Activated T-cell treated with anti-CD3 and anti-CD28 coated beads for 1 hour (primary cell): ENCODE measurements at places on chromosomes 11 and 22.

DNA sequence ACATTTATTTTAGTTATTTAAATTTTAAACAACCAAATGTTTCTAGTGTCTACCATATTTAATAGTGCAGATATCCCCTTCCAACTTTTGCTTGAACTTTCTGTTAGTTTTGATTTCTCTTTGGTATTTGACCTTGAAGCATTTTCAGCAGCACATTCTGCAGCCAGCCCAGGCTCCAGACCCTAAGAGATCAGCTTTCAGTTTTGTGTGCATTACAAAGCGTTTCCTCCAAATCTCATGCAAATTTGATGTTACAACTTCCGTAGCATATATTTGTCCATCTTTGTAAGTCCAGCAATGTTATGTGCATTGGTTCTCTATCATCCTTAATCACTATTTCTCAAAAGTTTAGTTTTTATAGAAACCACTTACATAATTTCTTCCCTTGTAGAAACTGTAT, 14.6 kb upstream of the SERGEF start:
- no peak for DNase-seq

DNA sequence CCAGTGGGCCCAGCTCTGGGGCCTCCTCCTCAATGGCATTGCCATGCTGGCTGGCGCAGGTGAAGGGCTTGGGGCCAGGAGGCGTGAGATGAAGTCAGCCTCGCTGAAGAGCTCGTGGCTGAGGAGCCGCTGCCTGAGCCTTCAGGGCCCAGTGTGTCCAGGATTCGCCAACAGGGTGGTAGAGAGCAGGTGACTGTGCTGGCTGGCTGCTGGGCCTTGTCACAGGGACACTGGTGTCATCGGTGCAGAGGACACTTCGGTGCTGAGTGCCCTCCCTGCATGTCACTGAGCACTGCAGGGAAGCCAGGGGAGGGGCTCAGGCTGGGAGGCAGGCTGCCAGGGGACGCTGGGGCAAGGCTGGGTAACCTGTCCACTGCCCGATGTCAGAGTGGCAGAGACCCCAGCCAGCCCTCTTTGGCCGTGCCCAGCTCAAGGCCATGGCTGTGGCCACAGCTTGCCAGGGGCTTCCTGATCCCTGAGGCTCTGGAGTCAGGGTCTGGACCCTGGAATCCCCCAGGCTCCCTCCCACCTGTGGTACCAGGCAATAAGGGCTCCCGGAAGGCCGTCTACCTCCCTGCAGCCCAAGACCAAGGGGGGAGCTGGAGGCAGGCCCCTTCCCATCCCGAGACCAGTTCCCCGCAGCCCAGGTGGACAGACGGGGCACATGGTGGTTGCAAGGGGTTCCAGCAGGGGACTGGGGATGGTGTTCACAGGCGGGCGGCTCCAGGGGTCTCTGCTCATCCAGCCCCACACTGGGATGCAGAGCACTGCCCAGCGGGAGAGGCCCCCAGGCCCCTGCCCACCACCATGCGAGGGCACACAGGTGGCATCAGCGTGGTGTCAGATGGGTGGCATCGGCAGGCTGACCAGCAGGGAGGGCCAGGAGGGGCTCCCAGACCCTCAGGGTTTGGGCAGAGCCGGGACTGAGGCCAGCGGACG, 63.9 kb downstream of the ARFGAP3 start:
- no peak for DNase-seq

GRCh38 chr11:34284811-34285481, 72.9 kb downstream of the ABTB2 start:
- DNase-seq, result no peak

DNA sequence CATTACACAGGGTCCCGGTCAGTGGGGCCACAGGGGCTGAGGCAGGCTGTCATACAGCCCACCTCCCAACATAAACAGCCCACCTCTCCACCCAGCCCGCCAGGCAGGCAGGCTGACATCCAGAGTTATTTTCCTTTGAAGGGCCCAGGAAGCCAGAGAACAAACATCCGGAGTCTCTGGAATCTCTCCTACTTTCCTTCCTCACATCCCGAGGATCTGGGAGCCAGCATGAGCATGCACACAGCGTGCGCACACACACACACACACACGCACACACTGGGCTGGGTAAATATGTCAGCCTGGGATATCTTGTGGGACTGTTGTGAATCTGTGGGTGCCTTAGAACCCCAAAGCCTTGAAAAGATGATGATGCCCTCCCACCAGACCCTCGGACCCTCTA, 55.4 kb downstream of the PDE2A start:
- DNase-seq, result no peak
